ENCODE measurements at places on chromosomes 13 and 19. TPM values are rescaled to one million over a fixed set of nuclear protein-coding genes. Genes with fewer than 3 reads are reported as not detected.

Gene OR4F17
- not detected for total RNA-seq

Gene ZNF880
- total RNA-seq = 11.0 TPM

DNA sequence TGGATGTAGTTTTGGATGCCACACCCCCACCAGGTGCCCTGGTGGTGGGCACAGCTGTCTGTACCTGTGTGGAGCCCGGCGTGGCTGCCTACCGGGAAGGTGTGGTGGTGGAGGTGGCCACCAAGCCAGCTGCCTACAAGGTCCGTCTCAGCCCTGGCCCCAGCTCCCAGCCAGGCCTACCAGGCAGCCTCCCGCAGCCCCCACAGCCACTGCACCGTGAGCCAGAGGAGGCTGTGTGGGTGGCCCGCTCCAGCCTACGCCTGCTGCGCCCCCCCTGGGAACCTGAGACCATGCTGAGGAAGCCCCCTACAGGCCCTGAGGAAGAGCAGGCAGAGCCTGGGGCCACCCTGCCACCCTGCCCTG is 3.5 kb downstream of the CIC start:
- DNase-seq = no peak

Gene PCSK4
- total RNA-seq = 3.9 TPM

DNA sequence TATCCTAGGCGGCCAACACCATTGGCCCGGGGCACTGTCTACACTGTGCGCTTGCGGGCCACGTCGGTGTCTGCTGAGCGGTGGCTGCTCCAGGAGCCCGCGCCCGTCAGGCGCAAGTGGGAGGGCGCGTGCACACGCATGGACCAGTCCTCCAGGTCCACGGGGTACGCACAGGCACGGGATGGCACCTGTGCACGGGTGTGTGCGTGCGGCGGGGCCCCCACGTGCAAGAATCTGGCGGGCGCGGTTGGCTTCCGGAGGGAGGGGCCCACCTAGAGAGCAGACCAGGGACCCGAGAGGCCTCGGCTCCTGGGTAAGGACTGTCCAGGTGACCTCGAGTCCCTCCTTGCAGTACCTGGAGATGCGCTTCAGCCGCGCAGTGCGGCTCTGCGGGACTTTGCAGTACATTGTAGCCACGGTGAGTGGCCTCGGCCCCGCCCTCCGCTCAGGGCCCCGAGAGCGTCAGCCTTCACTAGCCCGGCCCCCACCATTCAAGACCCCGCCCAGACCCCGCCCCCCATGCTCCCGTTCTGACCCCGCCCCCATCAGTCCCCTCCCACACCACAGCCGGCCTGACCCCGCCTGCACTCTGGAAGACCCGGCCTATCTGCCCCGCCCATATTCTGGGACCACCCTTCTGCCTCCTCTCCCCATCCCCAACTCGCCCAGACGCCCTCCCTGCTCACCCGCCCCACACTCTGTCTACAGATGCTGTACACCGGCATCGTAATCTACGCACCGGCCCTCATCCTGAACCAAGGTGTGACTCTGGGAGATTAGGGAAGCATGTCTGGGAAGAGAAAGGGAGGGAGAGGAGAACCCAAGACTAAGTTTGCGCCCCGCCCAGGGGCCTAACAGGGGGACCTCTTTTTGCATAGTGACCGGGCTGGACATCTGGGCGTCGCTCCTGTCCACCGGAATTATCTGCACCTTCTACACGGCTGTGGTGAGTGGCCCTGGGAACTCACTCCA is 2.3 kb downstream of the SLC5A5 start:
- DNase-seq = no peak

- DNase-seq = no peak
Measured at GRCh38 chr13:39862900-39863299, 207.4 kb downstream of the COG6 start.

DNA sequence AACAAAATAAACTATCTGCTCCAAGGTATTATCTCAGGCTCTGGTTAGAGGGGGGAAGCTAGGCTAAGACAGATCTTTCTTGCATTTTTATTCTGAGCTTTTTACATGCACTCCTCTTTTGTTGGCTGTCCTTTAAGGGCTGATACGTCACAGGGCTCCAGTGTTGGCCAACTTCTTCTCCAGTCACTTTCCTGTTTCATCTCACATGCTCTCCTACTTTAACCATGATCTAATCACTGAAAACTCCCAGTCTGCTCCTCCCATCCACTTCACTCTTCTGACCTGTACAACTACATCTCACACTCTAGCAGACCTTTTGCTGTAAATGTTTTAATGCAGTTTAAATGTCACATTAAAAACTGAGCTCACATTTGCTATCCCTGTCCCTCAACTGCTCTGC is 510.0 kb upstream of the KLF12 start:
- DNase-seq = peak; percentile 54

Gene FLT3LG
- total RNA-seq = not detected

Gene IL12RB1
- 0.07 TPM for total RNA-seq

Gene SLC10A2
- not detected for total RNA-seq

DNA sequence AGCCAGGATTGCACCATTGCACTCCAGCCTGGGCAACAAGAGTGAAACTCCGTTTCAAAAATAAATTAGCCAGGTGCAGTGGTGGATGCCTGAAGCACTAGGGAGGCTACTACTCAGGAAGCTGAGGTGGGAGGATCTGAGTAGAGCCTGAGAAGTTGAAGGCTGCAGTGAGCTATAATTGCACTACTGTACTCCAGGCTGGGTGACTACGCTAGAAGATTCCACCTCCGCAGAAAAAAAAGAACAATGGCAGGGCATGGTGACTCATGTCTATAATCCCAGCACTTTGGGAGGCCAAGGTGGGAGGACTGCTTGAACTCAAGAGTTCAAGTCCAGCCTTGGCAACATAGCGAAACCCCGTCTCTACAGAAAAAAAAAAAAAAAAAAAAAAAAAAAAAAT is 20.5 kb downstream of the HAUS8 start:
- no peak for DNase-seq

Gene ZNF439
- total RNA-seq = not detected

DNA sequence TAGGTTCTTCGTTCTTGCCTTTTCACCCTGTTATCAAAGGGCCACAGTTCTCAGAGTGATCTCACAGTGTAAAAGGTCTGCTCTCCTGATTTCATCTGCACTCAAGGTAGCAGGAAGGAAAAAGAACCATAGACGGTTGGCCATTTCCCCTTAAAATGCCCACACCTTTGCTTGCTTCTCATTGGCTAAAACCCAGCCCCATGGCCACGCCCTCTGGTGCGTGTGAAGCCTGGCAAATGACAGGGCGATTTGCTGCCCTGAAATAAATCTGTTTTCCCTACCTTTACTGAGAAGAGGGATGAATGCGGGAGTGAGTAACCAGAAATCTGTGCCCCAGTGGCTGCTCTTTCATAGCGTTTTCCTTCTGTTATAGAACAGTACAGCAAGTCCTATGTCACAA is 269.3 kb downstream of the POU4F1 start:
- DNase-seq = no peak

Gene MCEMP1
- total RNA-seq = not detected

DNA sequence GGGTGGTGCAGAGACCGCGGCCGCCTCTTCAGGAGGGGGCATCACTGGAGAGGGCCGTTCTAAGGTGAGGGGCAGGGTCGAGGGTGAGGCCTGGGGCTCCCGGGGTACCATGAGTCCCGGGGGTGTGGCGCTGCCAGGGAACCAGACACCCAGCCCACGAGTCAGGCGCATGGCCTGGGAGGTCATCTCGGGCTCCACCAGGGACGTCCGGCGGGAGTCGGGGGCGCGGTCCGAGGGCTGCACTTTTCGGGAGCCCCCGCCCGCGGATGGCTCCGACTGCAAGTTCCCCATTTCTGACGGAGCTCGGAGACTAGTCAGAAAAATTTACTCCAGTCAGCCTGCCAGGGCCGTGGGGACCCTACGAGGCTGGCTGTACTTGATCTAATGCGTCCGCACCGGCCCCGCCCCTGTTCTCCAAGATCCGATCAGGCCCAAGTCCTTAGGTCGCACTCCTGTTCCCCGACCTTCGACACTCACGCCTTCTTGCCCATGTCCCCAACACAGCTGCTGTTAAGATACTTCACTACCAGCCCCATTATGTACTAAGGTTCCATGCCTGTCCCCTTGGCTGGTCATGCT is 774 bp downstream of the GGN start:
- DNase-seq = no peak

GRCh38 chr13:42280537-42280936 is 8.6 kb downstream of the AKAP11 start:
- DNase-seq = no peak

Gene ADM5
- 1.6 TPM for total RNA-seq

- DNase-seq = no peak
Measured at GRCh38 chr13:44867825-44868224, 121.4 kb downstream of the NUFIP1 start.

DNA sequence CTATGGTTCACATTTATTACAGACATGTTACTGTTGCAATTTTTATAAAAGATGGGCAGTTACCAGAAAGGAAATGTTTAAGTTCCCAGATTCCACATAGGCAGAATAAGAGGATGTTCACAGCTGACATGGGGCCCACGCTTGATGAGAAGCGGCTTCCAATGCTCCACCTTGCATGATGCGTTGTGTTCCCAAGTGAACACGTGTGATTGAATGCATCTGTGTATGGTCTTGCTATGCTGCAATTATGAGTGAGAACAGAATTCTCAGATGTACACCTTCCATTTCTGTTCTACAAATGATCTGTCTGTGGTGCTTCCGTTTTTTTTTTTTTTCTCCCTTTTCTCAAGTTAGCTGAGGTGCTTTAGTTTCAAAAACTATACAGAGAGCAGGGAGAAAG is 15.5 kb downstream of the UPF3A start:
- no peak for DNase-seq

Gene ZNF284
- total RNA-seq = 3.6 TPM

GRCh38 chr19:35704218-35704617 is at the start of gene ZBTB32:
Gene ZBTB32 (plus strand): TSS chr19:35704558. CDS start chr19:35714627, 10,069 bp downstream.
- DNase-seq = peak; percentile 46

DNA sequence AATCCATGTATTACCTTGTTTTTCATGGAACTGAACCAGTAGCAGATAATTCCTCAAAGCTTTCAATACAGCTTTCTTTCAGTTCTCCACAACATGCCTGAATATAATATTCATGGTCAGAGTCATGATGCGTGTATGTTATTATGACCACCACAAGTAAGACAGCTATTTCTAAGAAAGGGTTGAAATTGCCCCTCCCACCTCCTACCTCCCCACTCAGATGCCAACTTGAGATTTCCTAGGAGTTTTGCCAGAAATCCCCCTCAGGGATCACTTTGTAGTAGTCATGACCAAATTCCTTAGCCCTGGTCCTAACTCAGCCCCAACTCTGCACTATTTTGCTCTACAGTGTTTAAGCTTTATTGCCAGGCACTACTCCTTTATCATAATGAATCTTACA is 69.9 kb upstream of the RAP2A start:
- DNase-seq = peak; percentile 32

DNA sequence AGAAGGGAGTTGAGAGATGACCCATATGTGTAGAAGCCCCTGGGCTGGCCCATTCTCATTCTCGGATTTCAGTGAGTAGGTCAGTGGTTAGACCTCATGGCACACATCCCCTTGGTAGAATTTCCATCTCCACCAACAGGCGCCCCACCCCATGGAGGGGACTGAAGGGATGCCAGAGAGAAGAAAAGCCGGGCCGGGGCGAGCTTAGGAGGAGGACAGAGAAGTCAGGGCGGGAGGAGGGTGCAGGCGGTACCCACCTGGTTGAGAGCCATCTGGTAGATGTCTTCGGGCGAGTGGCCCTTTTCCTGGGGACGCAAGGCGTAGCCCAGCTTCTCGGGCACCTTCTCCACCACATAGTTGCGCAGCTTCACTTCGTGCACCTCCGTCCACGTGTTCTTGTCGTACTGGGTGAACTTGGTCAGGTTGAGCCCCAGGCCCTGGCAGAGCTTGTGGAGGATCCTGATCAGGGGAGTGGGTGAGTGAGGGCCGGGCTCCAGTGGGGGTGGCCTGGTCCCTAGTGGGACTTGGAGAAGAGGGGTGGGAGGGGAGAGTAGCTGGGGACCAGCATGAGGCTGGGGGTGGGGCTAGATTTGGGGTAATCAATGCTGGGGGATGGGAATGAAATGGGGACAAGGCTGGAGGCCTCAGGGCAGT is 2.5 kb downstream of the IL4I1 start:
- no peak for DNase-seq

DNA sequence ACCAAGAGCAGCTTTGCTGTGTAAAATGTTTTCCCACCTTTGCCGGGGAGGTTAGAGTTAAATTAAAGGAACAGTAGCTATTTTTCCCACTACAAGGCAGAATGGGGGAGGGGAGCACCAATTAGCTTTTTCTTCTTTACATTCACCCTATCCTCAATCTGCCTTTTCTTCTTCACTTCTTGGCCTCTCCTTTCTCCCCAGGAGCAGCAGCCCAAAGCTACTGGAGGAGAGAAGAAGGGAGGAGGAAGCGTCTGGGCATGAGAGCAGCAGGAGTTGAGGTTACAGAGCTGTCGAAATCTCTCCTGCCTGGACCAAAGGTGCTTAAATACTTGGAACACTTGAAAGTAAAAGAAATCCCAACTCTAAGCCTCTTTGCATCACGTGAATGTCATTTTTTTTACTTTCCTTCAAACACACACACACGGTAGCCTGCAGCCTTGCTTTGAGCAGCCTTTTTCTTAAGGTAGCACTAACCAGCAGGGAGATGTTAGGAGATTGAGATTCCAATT is 39.0 kb upstream of the WASF3 start:
- DNase-seq = no peak

DNA sequence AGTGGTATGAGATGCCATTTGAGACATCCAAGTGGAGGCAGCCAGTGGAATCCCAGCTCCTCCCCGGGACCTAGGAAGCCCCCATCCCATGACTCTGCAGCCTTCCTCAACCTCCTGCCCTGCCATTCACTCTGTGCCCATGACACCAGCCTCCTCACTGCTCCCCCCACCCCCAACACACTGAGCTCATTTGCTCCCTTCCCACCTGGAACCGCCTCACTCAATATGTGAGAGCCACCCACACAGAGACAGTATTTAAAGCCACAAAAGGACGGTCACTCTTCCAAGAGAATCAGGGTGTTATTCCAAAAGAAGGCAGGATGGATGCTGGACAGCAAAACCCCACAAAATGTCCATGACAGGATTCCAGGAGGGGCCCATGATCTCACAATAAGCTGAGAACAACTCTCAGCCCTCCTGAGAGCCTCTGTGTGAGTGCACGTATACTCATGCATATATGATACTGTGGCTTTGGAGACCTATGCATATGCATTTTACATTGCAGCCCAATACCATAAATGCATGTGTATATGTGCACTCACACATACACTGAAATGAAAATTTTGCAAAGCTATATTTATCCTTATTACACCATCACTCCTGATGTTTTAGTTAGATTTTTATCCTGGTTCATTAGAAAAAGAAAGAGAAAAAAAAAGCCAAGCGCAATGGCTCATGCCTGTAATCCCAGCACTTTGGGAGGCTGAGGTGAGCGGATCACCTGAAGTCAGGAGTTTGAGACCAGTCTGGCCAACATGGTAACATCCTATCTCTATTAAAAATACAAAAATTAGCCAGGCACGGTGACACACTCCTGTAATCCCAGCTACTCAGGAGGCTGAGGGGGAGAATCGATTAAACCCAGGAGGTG is 10.8 kb upstream of the RANBP3 start:
- DNase-seq = no peak

Gene ZNF837
- total RNA-seq = 2.9 TPM

Gene LIN7B
- total RNA-seq = 8.9 TPM

Gene IL17D
- total RNA-seq = 1.9 TPM

Gene ZNF726
- 0.54 TPM for total RNA-seq
